ENCODE measurements at places on chromosomes 12 and 14.

GRCh38 chr12:82996168-82996812 lies 309.6 kb downstream of the TMTC2 start:
- no peak for DNase-seq

DNA sequence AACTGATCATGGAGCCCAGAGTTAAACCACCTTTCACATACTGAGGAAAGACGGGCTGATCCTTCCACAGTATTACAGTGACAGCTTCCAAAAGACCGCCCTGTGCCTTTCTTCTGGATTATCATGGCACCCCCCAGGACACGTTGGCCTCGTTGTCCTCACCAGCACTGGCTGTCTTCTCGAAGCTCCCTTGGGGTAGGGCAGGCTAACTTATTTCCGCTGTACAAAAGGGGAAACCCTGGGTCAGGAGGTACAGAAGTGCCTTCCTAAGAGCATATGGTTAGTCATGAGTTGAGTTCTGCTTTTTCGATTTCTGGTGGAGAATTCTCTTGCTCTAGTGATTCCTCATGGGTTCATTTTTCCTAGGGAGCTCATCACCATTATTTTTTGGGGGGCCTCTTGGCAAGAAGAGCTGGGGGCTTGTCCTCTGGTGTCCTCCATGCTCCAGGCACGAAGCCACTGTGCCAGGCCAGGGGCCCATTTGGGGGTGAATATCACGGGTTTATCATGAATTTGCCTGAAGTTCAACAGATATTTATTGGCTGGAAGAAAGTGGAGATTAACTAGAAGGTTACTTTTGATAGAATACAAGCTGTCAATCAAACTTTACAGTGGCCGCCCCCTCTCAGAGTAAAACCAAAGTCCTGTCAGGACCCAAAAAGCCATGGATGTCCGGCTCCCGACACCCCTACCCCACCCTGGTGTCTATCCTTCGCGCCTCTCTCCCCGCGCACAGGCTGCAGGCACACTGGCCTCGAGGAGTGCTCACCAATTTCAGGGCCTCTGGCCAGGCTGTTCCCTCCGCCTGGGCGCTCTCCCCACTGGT lies 8.8 kb upstream of the TRAF3 start:
- DNase-seq = no peak

GRCh38 chr14:74682169-74682952 lies 30.5 kb downstream of the AREL1 start:
- DNase-seq = no peak

- peak; percentile 40 for DNase-seq
Measured at GRCh38 chr12:67515679-67516340, 132.7 kb upstream of the DYRK2 start.

DNA sequence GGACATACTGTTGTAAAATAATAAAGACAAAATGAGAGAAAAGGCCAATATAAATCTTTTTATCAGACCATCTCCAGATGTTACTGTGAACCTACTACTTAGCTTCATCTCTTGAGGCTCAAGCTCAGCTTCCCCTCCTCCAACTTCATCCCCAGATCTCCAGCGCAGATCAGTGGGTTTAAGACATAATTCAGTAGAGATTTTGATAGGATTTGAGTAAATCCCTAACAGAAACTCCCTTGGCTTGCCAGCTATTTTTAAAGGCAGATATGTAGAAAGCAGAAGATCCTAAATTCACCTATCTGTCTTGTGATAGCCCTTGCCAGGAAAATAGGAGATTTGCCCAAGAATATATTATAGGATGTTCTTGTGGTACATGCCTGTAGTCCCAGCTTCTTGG lies 236.7 kb downstream of the FBXL14 start:
- DNase-seq = no peak

- no peak for DNase-seq
Measured at GRCh38 chr14:99079061-99079727, 192.8 kb downstream of the BCL11B start.

DNA sequence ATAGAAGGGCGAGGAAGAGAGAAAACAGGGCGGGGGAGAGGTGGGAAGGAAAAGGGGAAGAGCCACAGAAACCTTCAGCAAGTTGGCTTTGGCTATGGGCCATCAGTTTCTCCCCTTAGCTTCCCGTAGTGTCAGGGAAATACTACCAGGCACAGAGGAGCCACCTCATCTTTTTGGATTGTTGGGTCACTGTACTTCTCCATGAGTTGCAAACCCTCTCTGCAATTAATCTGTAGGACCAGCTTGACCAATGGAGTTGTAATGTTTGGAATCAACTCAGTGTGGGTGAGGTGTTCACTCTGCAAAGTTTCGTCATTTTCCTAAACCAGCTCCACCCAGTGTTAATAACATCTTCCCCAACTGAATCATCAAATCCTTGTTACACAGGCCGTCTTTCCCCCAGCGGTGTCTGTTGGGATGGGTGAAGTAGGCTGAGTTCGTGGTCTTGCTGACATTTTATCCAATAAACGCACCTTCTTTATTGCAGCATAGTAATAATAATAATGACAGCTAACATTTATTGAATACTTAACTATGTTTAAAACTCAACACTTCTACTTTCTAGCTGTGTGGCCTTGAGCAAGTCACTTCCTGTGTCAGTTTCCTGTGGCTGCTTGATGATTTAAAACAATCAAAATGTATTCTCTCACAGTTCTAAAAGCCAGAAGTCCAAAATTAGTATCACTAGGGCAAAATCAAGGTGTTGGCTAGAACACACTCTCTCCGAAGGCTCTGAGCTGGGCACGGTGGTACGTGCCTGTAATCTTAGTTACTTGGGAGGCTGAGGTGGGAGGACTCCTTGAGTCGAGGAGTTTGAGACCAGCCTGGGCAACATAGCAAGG lies 8.1 kb upstream of the GLTP start:
- no peak for DNase-seq

DNA sequence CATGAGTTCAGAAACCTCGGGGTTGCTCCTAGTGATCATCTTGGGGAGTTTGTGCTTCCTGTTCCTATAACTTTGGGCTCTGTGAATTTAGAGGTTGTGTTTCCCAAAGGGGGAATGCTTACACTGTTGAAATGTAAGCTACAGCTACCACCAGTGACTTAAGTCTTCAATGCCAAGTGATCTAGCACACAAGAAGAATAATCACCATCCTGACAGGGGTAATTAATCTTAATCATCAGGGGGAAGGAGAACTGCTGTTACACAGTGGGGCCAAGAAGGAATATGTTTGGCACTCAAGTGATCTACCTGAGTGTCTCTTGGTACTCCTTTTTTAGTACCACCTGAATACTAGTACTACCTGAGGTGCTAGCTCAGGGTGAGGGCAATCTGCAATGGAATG lies 34.9 kb upstream of the RNU6-7 start:
- DNase-seq = no peak

GRCh38 chr12:104752881-104753280 lies 205.2 kb downstream of the SLC41A2 start:
- DNase-seq = no peak

DNA sequence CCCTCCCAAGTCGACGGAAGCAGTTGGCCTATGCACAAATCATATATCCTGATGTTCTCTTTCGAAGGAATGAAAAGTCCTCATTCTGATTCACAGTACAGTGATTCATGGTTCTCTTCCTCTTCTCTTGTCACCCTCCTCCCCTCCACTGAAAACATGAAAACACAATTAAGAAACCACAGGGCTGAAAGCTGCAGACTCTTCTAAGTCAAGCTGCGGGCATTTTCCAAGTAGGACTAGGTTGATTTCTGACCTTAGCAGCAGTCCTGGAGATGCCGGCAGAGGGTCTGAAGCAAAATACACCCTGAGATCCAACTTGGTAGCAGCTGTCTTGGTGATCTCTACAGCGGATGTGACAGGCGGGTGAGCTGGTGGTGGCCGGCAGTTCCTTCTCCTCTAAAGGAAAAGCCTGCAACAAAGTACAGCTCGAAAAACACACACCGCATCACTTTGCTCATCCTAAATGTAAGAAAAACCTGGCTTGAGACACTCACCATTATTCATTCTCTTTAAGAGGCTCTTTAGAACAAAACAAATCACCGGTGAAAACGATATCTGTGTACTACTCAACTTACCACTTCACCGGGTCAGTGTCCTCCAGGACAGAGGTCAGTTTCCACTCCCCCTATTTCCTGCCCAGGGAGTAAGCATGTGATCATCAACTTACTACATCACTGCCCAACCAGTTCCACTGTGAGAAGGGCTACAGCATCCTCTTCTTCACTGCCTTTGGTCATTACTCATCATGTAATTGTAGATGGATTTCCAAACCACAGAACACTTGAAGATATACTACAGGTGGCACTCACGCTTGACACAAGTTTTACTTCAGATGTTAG lies 6.0 kb downstream of the TMCC3 start:
- DNase-seq = no peak

DNA sequence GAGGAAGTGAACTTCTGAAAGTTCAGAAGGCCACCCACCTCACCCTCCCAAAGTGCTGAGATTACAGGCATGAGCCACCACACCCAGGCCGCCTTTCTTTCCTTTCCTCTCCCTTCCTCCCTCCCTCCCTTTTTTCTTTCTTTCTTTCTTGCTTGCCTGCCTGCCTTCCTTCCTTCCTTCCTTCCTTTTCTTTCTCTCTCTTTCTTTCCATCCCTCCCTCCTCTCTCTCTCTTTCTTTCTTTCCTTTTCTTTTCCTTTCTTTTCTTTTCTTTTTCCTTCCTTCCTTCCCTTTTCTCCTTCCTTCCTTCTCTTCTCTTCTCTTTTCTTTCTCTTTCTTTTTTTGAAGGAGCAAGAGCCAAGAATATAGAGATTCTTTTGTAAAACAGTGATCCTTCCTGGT lies 208.3 kb upstream of the HMGA2 start:
- no peak for DNase-seq

Measured in NCI-H526 (cell line).